T1000 (cell line): ENCODE measurements at places on chromosomes 4 and X.

DNA sequence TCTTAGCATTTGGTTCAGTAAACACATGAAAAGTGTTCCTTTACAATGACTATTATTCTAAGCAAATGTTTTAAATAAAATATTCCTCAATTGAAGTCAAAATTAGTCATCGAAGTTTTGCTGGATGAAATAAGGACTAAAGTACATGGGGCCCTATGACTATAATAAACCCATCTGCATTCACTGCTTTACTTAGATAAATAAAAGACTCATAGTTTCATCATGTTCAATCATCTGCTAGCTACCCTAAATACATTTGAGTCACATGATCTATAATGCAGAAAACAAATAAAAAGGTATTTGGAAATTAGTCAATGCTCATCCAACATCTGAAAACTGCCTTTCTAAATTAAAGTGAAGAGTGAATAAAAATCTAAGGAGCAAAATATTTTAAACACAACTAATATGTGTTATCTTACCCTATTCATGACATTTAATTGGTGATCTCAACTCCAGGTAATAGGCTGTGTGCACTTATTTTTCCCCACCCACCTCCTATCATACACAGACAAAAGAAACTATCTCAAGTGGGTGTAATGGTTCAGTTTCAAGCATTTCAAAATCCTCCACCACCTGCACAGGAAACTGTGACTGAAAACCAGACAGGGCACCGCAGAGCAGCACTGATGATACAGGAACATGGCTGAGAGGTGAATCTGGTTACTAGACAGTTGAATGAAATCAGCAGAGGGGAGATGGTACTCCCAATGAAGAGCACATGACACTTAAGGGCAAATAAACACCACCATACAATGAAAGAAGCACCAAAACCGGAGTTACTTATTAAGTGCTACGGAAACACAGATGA is 78.6 kb downstream of the CAMK2D start:
- DNase-seq: no peak

DNA sequence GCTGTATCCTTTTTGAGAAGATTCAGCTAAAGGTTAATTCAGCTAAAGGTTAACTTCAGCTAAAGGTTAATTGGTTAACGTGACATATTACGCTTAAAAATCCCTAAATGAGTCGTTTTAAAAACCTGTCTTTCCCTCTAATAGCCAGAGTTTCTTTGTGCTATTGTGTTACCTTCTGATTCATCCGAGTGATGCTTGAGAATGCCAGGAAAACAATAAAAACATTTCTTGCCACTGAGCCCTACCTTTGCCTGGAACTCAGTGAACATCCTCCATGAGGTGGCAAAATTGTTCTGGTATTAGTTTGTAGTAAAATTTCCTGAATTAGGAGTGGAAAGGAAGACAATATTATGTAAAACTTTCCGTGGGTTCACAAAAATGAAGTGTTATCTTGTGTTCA is 13.7 kb upstream of the TMPRSS11E start:
- DNase-seq: no peak

DNA sequence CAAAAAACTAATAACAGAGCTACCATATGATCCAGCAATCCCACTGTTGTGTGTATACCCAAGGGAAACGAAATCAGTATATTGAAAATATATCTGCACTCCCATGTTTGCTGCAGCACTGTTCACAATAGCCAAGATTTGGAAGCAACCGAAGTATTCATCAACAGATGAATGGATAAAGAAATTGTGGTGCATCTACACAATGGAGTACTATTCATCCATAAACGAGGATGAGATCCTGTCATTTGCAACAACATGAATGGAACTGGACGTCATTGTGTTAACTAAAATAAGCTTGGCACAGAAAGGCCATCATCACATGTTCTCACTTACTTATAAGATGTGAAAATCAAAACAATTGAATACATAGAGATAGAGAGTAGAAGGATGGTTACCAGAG is 402.1 kb downstream of the KCTD8 start:
- DNase-seq: no peak

- no peak for DNase-seq
These were observed 44.9 kb downstream of the ZBTB49 start for GRCh38 chr4:4334798-4335520.

DNA sequence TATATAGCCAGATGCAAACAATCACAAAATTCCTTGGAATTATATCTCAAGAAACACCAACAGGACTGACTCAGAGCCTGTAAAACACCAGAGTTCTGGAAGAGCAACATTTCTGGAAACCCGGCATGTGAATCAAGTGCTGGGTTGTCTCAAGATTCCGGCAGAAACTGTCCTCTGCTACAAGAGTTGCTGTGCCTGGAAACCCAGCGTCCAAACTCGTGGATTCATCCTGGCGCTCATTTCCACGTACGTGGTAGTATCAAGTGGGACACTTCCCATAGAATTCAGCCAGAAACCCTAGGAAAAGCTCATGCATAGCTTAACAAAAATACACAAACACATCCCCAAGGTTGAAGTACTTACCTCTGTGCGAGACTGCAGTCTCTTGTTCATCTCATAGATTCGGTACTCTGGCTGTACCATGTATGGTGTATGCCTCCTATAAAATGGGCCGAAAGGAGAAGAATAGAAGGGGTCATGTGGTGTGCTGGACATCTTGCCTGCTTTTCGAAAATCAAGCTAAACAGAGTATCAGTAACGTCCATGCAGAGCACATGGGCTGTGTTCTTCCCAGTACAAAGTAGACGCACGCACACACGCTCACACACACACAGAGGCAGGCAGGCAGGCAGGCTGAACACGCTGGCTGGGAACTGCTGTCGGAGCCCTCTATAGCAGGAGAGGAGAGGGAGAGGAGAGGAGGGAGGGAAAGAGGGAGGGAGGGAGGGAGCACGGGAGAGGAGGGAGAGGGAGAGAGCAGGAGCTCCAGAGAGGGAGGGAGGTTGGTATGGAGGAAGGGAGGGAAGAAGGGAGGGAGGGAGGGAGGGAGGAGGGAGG is at the start of gene LDB2:
LDB2 (minus strand) TSS at position 655 of the 837 bp plus-strand sequence.
- DNase-seq: peak; percentile 53

DNA sequence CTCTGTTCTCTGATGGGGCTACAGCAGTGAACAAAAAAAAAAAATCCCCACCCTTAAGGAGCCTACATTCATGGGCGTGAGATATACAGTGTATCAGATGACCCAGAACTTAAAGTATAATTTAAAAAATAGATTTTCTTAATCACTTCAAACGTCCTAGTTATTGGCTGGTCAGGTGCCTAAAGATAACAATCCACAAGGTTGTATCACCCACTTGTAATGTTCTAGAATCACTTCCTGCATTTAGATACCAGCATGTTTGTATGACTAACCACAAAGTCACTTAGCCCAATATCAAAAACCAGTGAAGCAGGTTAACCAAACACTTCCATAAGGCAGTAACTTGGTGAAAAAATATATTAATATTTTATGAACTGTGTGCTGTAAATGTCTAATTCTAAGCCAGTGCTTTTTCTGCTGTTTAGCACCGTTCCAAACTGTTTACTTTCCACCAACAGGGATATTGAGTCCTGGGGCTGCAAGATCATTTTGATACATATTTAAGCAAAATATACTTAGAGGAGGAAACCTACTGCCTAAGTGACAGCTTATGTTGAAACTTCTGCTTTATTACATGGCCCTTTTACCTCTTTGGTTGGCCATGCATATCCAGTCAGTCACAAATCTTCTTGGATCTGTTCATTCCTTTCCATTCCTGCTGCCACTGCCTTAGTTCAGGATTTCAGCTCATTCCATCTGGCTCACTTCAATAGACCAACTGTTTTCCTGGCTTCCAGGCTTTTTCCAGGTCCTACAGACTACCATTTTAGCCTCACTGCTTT is 43.3 kb downstream of the CD40LG start:
- DNase-seq: no peak

GRCh38 chr4:176343286-176343685 is 23.5 kb downstream of the SPCS3 start:
- no peak for DNase-seq

DNA sequence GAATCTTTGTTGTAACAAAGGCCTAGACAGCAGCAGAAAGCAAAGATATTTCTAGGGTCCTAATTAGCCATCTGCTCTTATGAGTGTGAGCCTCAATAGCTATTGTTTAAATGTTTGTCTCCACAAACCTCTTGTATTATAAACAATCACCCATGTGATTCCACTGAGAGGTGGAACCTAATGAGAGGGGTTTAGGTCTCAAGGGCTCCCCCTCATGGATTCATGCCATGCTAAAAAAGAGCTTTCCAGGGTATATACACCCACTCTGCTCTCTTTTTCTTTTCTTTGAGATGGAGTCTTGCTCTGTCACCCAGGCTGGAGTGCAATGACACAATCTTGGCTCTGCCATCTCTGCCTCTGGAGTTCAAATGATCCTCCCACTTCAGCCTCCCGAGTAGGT is 42.1 kb downstream of the TRIM61 start:
- no peak for DNase-seq

DNA sequence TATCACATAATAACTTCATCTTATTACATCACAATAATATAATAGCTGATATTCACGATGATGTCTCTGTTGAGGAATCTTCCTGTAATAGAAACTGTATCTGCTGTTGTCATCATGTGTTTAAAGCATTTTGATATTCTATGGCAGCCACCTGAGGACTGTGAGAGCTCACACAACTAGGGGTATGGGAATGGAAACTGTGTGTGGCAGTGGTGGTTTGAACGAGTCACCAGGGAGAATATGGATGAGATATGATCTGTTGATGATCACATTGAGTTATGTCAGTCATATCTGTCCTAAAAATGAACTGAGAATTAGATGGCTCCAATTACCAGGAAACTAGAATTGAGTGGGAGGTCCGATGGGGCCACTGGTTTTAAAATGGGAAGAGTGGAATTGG is 169.6 kb downstream of the MID1IP1 start:
- no peak for DNase-seq

DNA sequence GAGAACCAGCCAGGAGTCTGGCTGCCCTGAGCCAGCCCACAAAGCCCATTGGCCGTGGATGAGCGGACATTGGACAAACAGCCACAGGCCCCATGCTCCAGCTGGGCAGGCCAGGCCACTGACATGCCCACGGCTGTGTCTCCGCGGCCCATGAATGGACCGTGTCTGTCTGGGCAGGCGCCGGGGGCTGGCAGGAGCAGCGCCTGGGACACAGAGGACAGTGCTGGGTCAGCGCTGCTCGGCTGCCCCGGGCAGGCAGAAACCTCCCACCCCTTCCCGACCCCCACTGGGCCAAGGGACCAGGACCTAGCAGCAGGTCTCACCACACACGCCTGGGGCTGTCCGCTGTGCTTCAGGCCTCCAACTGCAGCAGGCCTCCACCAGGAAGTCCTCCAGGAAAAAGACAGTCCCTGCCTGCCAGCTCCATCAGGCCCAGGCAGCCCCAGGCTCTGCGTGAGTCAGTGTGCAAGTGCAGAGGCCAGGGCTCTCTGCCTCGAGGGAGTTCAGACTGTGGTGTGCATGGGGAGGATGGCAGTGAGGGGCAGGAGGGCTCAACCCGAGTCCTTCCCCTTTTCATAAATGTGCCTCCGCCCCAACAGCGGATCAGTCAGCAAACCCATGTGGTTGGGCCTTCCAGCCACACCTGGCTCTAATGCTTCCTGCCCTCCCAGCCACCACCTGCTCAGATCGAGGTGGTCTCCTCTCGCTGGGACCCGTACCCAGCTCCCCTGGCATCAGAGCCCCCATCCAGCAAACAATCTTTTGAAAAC is 17.2 kb upstream of the FGFR3 start:
- DNase-seq: peak; percentile 68

- no peak for DNase-seq
These were observed 105.0 kb downstream of the RAB28 start for GRCh38 chr4:13378973-13379759.

- DNase-seq: no peak
These were observed 182.1 kb upstream of the NUDT6 start for GRCh38 chr4:123104310-123105025.

- no peak for DNase-seq
These were observed 323.9 kb upstream of the PRPS2 start for GRCh38 chrX:12467321-12467720.

GRCh38 chrX:31200430-31200829 is 128.6 kb upstream of the FTHL17 start:
- DNase-seq: no peak
